ENCODE measurements at places on chromosomes 4 and X. TPM values are rescaled to one million over a fixed set of nuclear protein-coding genes. Genes with fewer than 3 reads are reported as not detected.

DNA sequence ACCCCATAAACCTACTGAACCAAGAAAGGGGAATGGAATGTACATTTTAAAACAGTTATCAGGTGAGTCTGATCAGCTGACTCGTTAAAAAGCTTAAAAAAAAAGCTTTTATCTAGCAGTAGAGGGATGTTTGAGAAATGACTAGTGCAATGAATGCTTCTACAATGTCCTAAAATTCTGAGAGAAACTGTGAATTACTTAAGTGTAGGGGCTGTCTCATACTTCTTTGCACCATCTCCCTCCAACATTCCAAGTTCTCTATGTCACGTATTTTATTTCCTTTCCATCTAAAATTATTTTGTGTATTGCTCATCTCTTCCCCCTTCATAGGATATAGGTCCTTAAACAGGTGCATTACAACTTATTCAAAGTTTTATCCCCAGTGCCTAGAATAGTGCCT, 11.9 kb upstream of the AREG start:
- no peak for DNase-seq

DNA sequence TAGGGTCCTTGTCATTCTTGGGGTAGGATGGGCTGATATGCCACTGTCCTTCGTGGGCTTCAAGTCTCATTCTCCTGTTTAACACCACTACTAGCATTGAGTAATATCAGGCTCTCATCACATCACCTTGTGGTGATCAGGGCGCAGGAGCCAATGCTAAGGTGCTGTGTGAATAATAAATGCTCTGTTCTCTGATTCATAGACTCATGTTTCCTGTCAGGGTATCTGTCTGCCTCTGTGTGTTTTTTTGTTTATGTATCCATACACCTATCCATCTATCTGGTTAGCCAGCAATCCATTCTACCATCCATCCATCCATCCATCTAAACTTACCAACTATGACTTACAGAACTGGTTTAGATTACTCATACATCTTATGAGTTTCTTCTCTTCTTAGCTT, 525.1 kb upstream of the ATOH1 start:
- DNase-seq, result no peak

- peak; percentile 10 for DNase-seq
Observed at GRCh38 chr4:107991945-107992630, 2.4 kb downstream of the HADH start.

GRCh38 chr4:187084701-187085100, 361.0 kb upstream of the FAT1 start:
- no peak for DNase-seq

The FAM114A1 gene
- 150 TPM for total RNA-seq

- peak; percentile 62 for DNase-seq
Observed at GRCh38 chrX:20988118-20988517, 386.1 kb upstream of the CNKSR2 start.

The MAGEB10 gene
- not detected for total RNA-seq
